Activated T-helper 9 cell treated with anti-CD3 and anti-CD28 coated beads, Interleukin-2, amount 50 U/mL, for 16 hours (primary cell): ENCODE measurements at places on chromosomes 1 and 21.

GRCh38 chr1:43901196-43901961 is 32.2 kb upstream of the ARTN start:
- no peak for DNase-seq

GRCh38 chr1:65985393-65986066 is 192.8 kb downstream of the PDE4B start:
- DNase-seq = no peak

DNA sequence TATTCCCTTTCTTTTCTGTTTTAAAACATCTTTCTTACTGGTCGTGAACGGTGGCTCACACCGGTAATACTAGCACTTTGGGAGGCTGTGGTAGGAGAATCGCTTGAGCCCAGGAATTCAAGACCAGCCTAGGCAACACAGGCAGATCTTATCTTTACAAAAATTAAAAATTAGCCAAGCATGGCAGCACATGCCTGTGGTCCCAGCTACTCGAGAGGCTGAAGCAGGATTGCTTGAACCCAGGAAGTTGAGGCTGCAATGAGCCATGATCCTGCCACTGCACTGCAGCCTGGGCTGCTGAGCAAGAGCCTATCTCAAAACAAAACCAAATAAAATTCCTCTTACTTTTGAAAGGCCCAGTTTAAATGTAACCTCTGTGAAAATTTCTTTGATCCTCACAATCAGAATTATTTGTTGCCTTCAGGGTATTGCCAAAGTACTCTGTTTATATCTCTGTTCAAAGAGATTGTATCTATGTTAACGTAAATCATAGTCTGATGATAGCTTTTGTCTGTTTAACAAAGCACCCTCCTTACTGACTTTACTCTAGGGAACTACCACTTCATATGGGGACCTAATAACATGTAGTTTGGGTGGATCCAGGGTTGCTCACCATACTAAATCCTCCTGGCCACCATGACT is 71.6 kb downstream of the RERE start:
- DNase-seq = no peak

- DNase-seq = no peak
Observed at GRCh38 chr1:107692580-107693345, 272.2 kb downstream of the VAV3 start.

DNA sequence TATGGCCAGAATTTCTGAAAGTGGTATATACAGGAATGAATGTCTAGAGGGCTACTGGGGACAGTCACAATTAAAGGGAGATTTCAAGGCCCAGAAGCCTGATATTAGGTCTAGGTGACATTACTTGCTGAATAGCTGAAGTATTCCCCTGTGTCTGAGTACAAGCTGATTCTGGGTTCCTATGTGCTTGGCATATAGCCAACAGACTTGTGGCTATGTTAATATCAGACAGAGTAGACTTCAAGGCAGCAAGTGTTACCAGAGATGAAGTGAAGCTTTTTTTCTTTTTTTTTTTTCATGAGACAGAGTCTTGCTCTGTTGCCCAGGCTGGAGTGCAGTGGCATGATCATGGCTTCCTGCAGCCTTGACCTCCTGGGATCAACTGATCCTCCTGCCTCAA is 8.3 kb downstream of the TTC4 start:
- DNase-seq = no peak

- DNase-seq = no peak
Observed at GRCh38 chr1:244265507-244265906, 186.2 kb downstream of the ADSS2 start.

DNA sequence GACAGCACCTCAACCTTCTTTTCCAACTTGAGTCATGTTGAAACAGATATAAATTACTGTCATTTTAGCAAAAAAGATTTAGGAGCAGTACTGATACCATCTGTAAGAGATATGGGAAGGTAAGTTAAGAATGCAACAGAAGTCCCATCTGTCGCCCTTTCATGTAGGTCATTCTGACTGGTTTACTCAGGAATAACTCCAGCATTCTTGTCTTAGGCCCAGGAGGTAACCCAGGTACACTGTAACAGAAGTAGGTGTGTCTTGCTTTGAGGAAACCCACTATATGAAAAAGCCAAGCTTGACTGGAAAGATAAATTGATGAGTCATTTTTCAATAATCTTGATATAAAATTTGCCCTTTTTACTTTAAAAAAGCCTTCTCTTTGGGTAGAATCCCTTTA is 35.4 kb downstream of the PGM1 start:
- DNase-seq = no peak

GRCh38 chr1:44621841-44622286 is 52.4 kb downstream of the TMEM53 start:
- no peak for DNase-seq

DNA sequence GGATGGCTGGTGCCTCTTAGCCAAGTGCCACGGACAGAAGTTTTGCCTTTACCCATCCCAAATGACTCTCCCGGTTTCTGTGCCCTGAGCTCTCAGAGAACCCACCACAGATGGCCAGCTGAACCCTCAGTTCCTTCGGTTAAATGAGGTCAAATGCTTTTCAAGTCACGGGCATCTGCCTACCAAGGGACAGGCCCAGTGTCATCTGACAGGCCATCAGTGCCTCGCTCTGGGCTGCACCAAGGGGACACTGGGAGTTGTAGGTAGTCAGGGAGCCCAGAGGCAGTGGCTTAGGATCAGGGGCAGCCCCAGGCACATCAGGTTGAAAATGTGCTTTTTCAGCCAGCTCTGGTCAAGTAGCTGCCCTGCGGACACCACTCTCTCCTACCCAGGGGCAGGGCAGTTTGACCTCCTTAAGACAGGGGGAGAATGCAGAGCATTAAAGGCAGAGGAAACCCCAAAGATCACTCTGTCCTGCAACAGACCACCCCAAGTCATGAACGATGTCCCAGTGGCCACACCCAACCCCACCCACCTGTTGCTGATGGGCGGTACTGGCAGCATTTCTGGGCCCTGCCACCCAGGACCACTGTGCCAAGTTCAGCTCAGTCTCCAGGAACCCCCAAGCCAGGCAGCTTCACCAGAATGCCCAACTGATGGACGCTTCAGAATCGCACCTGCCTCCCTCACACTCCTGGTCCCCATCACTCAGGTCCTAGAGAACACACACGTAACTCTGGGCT is 60.7 kb downstream of the CASZ1 start:
- no peak for DNase-seq

DNA sequence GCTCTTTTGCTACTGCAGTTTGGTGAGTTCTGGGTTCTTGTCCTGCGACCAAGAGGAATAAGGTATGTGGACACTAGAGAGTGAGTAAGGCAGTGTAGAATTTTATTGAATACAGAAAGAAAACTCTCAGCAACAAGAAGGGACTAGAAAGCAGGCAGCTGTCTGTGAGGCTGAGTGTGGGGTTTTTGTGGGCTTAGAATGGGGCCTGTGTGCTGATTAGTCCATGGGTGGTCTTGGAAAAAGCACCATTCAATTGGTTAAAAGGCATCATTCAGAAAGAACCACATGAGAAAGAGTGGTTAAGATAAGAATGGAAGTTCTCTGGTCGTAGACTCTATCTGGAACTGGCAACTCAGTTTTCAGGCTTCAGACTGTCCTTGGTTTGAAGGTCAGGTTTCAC is 298.8 kb downstream of the TGFB2 start:
- DNase-seq = no peak

DNA sequence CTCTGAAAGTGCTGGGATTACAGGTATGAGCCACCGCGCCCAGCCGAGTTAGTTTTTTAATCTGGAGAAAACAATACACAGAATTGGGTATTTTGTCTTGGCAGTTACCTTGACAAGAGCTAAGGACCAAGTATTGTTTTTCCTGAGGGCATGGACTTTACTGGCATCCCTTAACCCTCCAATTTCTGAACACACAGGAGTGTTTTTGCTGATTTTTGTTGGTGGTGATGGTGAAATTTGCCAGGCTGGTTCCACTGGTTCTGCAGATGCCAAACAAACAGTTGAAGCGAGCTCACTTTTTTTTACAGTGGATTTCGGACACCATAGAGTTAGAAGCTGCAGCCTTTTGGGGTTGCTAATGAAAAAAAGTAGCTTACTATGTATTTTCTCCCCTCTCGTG is 37.2 kb upstream of the SH3D21 start:
- no peak for DNase-seq
